ENCODE measurements at places on chromosomes 6 and 20. TPM values are rescaled to one million over a fixed set of nuclear protein-coding genes. Genes with fewer than 3 reads are reported as not detected.
A peak's percentile ranks its signal among the peaks of the same experiment; 100 is the strongest.

- no peak for ATAC-seq
Observed at GRCh38 chr6:169312658-169313346, 59.2 kb upstream of the THBS2 start.

DNA sequence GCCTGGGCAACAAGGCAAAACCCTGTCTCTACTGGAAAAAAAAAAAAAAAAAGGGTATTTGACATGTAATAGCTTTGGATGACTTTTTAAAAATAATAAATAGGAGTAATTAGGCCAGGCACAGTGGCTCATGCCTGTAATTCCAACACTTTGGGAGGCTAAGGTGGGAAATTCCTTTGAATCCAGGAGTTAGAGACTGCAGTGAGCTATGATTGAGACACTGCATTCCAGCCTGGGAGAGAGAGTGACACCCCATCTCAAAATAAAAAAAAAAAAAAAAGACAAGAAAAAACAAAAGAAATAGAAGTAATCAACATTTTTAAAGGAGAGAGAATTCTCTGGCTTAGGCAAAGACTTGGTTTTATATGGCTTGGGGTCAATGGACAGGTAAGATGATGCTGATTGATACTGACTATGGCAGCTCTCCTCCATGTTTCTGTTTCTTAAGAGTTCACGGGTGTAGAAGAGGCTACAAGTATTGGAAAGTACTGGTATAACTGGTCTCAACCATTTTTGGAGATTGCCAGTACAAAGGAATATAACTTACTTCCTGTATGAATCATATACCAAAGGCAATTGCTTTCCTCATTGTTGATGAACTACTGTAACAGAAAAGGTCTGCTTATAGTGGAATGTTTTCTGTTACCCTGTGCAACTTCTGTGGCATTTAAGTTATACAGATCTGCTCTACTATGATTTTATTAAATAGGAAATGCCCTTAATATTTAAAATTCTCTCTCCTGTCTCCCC is 10.1 kb downstream of the MAP3K5 start:
- ATAC-seq = no peak

DNA sequence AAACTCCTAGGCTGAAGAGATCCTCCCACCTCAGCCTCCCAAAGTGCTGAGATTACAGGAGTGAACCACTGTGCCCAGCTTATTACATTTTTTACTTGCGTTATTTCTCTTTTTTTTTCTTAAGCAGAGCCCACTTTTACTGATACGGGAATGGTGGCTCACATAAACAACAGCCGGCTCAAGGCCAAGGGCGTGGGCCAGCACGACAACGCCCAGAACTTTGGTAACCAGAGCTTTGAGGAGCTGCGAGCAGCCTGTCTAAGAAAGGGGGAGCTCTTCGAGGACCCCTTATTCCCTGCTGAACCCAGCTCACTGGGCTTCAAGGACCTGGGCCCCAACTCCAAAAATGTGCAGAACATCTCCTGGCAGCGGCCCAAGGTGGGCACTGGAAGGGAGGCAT is 10.5 kb downstream of the CAPN11 start:
- ATAC-seq = no peak

DNA sequence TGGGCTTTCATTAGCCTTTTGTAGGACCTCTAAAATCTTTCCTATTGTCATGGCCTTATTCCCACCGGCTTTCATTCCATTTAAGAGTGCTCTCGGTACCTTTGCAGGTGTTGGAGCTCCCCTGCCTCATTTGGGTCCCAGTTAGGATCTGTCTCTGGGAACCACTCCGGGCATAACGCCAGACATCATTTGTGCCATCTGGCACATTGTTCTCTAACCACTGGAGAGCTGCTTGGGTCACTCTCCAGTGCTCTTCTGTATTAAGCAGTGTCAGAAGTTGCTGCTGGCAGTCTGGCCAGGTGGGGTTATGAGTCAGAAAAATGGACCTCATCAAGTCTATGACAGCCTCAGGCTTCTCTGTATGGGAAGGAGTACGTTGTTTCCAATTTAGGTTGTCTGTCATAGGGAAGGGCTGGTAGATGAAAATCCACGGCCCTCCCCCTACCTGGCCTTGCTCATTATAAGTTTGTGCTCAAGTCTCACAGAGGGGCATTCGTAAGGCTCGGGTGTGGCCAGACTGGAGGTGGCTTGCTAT is 62.9 kb upstream of the MOCS1 start:
- ATAC-seq = no peak

DNA sequence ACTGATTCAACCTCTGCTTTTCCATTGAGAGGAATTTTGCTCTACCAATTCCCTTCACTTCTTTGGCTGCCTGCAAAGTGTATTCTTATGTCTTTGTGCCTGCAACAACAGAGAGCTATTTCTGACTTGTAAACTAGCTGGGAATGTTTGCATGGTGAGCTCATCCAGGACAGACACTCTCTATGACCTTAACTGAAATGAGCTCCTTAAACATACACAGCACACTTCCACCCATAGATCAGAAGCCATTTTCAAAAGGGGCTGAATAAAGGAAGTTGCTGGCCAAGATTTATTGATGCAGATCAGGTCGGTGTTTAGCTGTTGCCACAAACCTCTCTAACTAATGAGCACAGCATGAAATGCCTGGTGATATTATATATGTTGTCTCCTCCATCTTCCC is 377.7 kb downstream of the BTBD9 start:
- ATAC-seq = peak; percentile 97

GRCh38 chr6:26197933-26198721 is 110.9 kb downstream of the HFE start:
- no peak for ATAC-seq

- ATAC-seq = no peak
Observed at GRCh38 chr6:163634211-163635171, 220.0 kb downstream of the QKI start.

DNA sequence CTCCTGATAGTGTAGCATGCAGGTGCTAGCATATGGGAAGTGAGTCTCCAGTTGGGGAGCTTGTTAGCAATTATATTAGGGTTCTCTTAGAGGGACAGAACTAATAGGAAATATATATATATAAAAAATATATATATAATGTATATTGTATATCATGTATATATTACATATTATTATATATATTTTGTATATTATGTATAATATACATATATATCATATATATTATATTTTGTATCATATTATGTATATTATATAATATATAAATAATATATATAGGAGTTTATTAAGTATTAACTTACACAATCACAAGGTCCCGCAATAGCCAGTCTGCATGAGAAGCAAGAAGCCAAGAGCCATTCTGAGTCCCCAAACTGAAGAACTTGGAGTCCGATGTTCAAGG is 84.2 kb downstream of the CDYL start:
- ATAC-seq = no peak

HDGFL1 gene
- 1.5 TPM for total RNA-seq

IP6K3 gene
- 0.11 TPM for total RNA-seq

EDN3 gene
- total RNA-seq = not detected

CLIC5 gene
- 0.47 TPM for total RNA-seq

HSPA1A gene
- total RNA-seq = 99.6 TPM

CCM2L gene
- total RNA-seq = 0.22 TPM

CST3 gene
- total RNA-seq = 191 TPM

All from motor neuron (in vitro differentiated cells).